Endodermal cell (in vitro differentiated cells): ENCODE measurements at places on chromosomes 4 and X.

GRCh38 chrX:53630261-53630660 lies 56.3 kb downstream of the HUWE1 start:
- no peak overlapping the region for H3K4me3 ChIP-seq
- no peak overlapping the region for H3K27ac ChIP-seq

DNA sequence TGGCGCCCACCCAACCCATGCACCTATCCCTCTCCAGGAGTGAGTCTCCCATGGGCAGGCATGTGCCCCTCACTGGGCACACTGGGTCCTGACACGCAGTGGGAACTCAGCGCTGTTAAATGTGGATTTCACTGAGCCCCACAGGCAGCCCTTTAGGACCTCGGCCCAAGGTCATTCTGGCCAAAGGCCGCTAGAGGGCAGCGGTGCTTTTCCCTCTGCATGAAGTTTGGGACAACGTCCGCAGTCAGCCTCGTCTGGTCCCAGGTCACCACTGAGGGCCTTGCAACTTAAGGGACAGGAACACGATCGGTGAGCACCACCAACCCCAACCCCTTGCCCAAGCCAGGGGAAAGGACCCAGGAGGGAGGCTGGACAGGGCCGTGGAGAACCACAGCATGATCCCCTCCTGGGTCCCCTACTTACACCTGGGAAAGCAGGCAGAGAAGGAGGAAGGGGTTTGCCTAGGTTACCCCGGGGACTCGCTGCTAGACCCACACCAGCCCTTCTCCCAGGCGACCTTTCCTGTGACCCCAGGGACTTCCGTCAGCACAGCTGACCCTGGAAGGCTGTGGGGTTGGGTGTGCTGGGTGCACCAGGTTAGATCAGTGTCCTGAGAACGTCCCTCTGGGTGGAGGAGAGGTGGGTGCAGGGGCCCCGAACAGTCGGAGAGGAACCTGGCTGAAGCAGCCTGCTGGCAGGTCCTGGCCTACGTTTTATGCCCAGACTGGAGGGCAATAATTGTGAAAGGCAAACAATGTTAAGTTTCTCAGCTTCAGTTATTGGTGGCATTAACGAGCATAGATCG lies 24.0 kb downstream of the CYTL1 start:
- H3K27me3 ChIP-seq: no peaks in the 10 kb centered on the region
- H3K4me1 ChIP-seq: no peaks in the 10 kb centered on the region
- no peaks in the 10 kb centered on the region for H3K36me3 ChIP-seq
- DNase-seq: peak; percentile 95

GRCh38 chrX:75038925-75039324 lies 113.7 kb upstream of the NEXMIF start:
- no peaks in the 10 kb centered on the region for H3K27me3 ChIP-seq
- no peaks in the 10 kb centered on the region for H3K4me1 ChIP-seq
- no peaks in the 10 kb centered on the region for H3K36me3 ChIP-seq
- H3K27ac ChIP-seq: no peak overlapping the region
- H3K4me3 ChIP-seq: no peak overlapping the region
- peak; percentile 44 for DNase-seq

GRCh38 chr4:80071604-80072227 lies 1.3 kb downstream of the ANTXR2 start:
- peak; percentile 80 for DNase-seq
- peaks cover 16% of the 10 kb centered on the region for H3K27me3 ChIP-seq
- no peaks in the 10 kb centered on the region for H3K36me3 ChIP-seq

DNA sequence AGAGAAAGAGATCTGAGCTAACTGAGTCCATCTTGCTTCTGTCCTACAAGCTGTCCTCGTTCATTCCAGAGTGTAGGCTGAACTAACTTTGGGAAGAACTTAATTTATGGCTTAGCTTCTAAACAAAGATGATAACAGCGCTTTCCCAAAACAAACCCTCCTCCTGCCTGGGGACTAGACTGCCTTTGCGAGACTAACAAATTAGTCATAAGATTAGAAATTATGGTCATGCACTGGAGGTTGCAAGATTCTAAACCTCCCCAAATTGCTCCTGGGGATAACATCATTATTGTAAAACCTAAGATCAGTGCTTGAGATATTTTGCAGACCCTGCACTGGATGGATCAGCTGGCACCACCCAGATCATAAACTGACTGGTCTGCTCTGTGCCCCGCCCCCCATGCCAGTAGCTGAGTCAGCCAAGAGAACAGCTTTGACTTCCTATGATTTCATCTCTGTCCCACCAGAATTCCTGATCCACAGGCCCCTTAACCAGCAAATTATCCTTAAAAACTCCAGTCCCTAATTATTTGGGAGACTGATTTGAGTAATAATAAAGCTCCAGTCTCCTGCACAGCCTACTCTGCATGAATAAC lies 883.3 kb downstream of the TRIML1 start:
- no peak overlapping the region for H3K4me3 ChIP-seq
- H3K36me3 ChIP-seq: no peaks in the 10 kb centered on the region
- no peak overlapping the region for H3K27ac ChIP-seq

DNA sequence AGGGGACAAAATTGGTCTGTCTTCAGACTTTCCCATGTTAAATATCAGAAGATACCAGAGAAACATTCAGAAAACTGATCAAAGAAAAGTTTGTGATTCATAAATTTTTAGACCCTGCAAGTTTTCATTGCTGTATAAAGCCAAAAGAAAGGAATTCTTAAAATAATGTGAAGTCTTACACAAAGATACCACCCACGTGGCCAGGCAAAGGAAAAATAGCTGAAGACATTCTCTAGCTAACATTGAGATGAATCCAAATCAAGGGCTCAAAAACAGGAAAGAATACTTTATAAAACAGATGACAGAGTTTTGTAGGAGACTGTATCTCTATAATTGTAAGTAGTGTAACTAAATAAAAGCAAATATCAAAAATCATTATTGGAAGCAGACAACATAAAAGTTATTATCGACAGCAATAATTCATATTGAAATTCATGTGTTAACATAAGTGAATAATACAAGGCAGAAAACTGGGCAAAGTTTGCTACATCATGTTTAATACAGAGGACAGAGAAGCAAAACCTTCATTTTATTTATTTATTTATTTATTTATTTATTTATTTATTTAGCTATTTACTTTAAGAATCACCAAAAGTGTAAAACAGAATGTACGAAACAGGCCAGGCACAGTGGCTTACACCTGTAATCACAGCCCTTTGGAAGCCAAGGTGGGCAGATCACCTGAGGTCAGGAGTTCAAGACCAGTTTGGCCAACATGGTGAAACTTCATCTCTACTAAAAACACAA lies 204.6 kb upstream of the SLIT2 start:
- H3K27ac ChIP-seq: no peak overlapping the region
- no peaks in the 10 kb centered on the region for H3K27me3 ChIP-seq
- H3K4me1 ChIP-seq: no peaks in the 10 kb centered on the region

GRCh38 chr4:112704991-112705845 lies 68.3 kb downstream of the LARP7 start:
- H3K27ac ChIP-seq: peak overlapping the region; percentile 36
- peak overlapping the region; percentile 94 for H3K4me3 ChIP-seq
- DNase-seq: peak; percentile 70
- no peaks in the 10 kb centered on the region for H3K27me3 ChIP-seq

DNA sequence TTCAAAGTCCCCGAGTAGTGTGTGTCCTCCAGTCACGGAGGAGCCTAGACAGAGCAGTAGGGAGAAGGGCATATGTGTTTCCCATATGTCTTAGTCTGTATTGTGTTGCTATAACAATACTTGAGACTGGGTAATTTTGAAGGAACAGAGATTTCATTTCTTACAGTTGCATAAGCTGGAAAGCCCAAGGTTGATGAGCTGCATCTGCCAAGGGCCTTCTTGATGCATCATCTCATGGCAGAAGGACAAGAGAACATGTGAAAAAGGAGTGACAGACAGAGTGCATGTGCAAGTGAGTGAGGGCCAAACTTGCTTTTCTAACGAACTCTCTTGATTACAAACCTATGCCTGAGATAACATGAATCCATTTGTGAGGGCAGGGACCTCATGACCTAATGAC lies 243.4 kb downstream of the ARHGAP10 start:
- no peak for DNase-seq
- no peak overlapping the region for H3K4me3 ChIP-seq
- no peak overlapping the region for H3K27ac ChIP-seq
- H3K27me3 ChIP-seq: no peaks in the 10 kb centered on the region
- no peaks in the 10 kb centered on the region for H3K4me1 ChIP-seq

DNA sequence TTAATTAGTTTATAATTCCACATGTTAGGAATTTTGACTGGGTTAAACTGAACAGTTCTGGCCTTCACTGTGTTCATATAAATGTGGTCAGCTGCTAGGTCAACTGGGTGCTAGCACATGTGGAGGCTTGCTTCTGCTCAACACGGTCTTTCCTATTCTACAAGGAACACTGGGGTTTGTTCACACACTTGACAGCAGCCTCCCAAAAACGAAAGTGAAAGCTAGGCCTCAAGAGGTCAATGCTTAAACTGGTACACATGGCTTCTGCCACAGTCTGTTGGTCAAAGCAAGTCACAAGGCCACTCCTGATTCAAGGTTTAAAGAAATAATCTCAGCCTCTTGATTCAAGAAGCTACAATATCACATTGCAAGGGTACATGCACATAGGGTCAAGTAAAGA lies 126.5 kb downstream of the QDPR start:
- no peaks in the 10 kb centered on the region for H3K36me3 ChIP-seq
- DNase-seq: no peak
- H3K27ac ChIP-seq: no peak overlapping the region
- no peaks in the 10 kb centered on the region for H3K4me1 ChIP-seq
- H3K4me3 ChIP-seq: no peak overlapping the region

- no peaks in the 10 kb centered on the region for H3K4me1 ChIP-seq
- no peaks in the 10 kb centered on the region for H3K27me3 ChIP-seq
- H3K27ac ChIP-seq: no peak overlapping the region
- no peak overlapping the region for H3K4me3 ChIP-seq
Observed at GRCh38 chrX:3154386-3154975, 113.2 kb downstream of the ARSF start.

- H3K27ac ChIP-seq: no peak overlapping the region
- H3K36me3 ChIP-seq: no peaks in the 10 kb centered on the region
- no peak overlapping the region for H3K4me3 ChIP-seq
- DNase-seq: peak; percentile 75
Observed at GRCh38 chr4:24809376-24809775, 14.0 kb downstream of the SOD3 start.

- H3K27me3 ChIP-seq: no peaks in the 10 kb centered on the region
- H3K4me3 ChIP-seq: no peak overlapping the region
- H3K36me3 ChIP-seq: no peaks in the 10 kb centered on the region
Observed at GRCh38 chrX:51395810-51396728, 63.4 kb downstream of the NUDT10 start.

- H3K27ac ChIP-seq: no peak overlapping the region
- no peaks in the 10 kb centered on the region for H3K36me3 ChIP-seq
- H3K4me1 ChIP-seq: no peaks in the 10 kb centered on the region
- DNase-seq: no peak
Observed at GRCh38 chrX:12865359-12865758, 1.5 kb upstream of the TLR7 start.

DNA sequence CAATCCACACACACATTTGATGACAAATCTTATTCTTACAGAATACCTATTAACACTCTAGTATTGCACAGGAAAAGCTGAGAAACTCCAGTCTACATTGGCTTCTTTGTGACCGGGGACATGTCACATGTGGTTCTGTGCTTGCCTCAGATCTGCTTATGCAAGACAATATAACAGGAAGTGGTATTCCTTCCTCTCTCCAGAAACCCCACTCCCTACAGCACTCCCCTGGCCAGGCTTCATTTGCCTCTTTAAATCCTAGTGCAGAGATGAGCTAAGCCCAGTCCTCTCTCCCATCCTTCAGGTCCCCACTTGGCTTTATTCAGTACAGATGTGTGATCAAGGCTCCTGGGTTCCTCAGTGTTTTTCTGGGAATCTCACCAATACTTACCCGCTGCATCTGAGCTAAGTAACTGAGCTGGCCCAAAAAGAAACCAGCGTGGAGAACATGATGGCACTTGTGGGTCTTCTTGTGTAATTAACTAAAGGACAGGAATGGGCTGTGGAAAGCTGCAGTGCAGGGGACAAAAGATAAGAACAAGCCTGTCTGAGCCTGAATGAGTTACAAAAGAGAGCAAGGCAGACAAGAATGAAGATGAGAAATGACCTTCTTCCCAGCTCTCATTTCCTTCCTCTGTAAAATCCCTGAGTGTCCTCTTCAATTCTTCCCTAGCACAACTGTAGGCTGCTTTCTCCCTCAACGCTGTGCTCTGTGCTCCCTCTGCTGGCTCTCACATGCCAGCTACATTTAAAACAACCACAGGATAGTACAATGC lies 105.6 kb downstream of the HNRNPD start:
- H3K27ac ChIP-seq: no peak overlapping the region
- H3K4me1 ChIP-seq: no peaks in the 10 kb centered on the region
- no peaks in the 10 kb centered on the region for H3K27me3 ChIP-seq
- no peak overlapping the region for H3K4me3 ChIP-seq

- peak; percentile 63 for DNase-seq
- H3K4me3 ChIP-seq: no peak overlapping the region
- peaks cover 12% of the 10 kb centered on the region for H3K4me1 ChIP-seq
- no peak overlapping the region for H3K27ac ChIP-seq
Observed at GRCh38 chr4:184805462-184806228, 20.1 kb downstream of the ACSL1 start.

- no peak overlapping the region for H3K27ac ChIP-seq
- H3K4me1 ChIP-seq: no peaks in the 10 kb centered on the region
- no peaks in the 10 kb centered on the region for H3K27me3 ChIP-seq
Observed at GRCh38 chr4:42048394-42048793, 58.1 kb downstream of the SLC30A9 start.

- H3K36me3 ChIP-seq: no peaks in the 10 kb centered on the region
- no peak for DNase-seq
- H3K4me1 ChIP-seq: peaks cover 5% of the 10 kb centered on the region
- H3K27ac ChIP-seq: no peak overlapping the region
Observed at GRCh38 chr4:90185416-90185815, 58.2 kb downstream of the CCSER1 start.

DNA sequence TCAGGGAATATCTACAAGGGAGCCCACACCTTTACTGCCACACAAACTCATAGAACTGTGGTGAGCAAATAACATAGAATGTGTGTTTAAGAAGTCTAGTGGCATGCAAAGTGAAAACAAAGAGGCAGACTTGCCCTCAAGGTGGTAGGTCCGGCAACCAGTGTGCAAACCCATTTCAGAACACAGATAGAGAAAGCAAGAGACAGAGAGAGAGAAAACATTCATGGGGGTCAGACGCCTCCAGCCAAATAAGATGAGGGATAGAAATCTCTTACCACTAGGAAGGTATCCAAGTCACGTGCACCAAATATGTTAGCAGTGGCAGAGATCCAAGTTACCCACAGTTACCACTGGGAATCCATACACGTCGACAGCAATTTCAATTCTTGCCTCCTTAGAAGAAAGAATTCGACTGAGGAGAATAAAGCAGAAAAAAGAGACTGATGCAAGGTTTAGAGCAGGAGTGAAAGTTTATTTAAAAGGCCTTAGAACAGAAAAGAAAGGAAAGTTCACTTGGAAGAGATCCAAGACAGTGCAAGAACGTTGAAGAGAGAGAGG lies 252.8 kb downstream of the NAP1L3 start:
- H3K4me3 ChIP-seq: no peak overlapping the region
- no peak overlapping the region for H3K27ac ChIP-seq
- H3K27me3 ChIP-seq: no peaks in the 10 kb centered on the region
- DNase-seq: no peak

- H3K27me3 ChIP-seq: no peaks in the 10 kb centered on the region
- no peak overlapping the region for H3K27ac ChIP-seq
- H3K36me3 ChIP-seq: no peaks in the 10 kb centered on the region
- no peak overlapping the region for H3K4me3 ChIP-seq
- no peak for DNase-seq
- no peaks in the 10 kb centered on the region for H3K4me1 ChIP-seq
Observed at GRCh38 chrX:112066813-112067212, 15.8 kb downstream of the TRPC5 start.

GRCh38 chr4:141705747-141706377 lies 69.5 kb downstream of the IL15 start:
- no peak overlapping the region for H3K4me3 ChIP-seq
- no peak overlapping the region for H3K27ac ChIP-seq
- no peaks in the 10 kb centered on the region for H3K27me3 ChIP-seq
- no peaks in the 10 kb centered on the region for H3K4me1 ChIP-seq
